Hematopoietic multipotent progenitor cell (in vitro differentiated cells): ENCODE measurements at places on chromosomes 7 and 10. TPM values are rescaled to one million over a fixed set of nuclear protein-coding genes. Genes with fewer than 3 reads are reported as not detected.

- no peak for DNase-seq
These were observed 54.6 kb downstream of the ATE1 start for GRCh38 chr10:121873236-121873635.

The TCAF1 gene
- total RNA-seq = 38.2 TPM

DNA sequence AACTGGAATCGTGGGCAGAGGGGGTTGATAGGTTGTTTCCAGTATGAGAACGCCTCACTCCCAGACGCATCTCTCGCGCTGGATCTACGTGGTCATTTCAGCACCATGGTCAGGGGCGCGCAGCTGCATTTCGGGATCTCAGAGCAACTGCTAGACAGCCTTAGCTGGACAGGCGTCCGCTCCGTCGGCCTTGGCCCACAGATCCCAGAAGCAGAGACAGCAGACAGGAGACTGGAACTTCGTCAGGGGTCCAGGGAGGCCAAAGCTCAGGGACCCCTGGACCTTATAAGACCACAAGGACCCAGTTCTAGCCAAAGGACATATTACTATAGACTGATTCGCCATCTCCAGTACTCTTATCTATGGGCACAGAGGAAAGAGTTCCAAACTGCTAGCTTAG, 5.3 kb downstream of the NEUROG3 start:
- peak; percentile 31 for DNase-seq

DNA sequence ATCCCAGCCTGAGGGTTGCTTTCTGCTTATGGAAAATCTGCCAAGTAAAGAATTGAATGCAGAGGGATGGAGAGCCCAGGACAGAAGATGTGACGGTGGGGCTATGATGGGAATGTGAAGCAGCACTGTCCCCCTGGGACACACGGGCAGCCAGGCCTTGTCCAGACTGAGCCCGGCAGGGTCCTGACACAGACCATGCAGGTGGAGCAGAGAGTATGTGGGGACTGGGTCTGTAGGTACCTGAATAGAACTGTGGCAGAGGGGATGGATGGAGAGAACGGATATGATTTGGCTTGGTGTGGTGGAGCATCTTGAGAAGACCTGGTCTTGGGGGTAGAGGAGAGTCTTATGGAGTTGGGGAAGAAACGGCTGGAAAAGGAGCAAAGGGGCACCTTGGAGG, 732 bp upstream of the LRRC18 start:
- DNase-seq = no peak

The ZNF679 gene
- not detected for total RNA-seq

GRCh38 chr7:16739863-16740622, 13.5 kb upstream of the TSPAN13 start:
- no peak for DNase-seq

DNA sequence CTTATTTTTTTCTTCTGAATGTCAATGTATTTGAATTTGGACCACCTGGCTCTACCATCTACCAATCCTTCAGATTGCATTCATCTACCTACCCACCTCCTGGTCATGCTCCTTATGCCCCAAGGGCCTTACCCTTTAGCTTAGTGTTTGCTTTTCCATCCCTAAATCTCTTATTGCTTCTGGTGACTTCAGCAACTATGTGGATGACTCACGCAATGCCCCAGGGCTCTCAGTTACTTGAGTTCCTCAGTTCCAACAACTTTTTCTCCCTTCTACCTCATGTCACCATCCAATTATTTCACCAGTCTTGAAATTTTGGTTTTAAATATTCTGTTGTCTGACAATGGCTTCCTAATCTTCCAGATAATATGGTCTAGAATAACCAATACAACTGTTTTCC, 118.9 kb downstream of the CFAP58 start:
- no peak for DNase-seq

DNA sequence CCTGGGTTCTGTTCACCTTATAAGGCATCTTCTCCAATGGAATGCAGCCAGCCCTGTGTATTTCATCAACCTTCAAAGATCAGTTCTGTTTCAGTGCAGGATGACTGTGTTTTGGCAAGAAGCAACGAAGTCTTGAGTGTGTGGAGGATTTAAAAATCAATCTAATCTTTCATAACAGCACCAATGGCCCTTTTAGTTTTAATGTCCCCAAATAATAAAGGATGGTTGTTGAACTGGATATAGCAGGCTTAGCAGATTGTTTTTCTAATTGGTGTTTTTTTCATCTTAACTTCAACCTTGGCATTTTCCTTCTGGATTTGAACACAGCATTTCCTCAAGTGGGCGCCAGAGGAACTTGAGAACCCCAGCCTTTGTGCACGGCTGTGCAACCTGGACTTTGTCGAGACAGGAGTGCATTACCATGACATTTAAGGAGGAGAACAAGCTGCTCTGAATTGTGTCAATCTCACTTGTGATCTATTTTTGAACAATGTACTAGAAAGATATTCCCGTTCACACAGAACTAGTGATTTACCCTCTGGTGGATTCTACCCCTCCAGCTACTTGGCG, 313.3 kb upstream of the AKR1E2 start:
- no peak for DNase-seq

GRCh38 chr7:131859147-131859821, 302.9 kb upstream of the PODXL start:
- DNase-seq = no peak

DNA sequence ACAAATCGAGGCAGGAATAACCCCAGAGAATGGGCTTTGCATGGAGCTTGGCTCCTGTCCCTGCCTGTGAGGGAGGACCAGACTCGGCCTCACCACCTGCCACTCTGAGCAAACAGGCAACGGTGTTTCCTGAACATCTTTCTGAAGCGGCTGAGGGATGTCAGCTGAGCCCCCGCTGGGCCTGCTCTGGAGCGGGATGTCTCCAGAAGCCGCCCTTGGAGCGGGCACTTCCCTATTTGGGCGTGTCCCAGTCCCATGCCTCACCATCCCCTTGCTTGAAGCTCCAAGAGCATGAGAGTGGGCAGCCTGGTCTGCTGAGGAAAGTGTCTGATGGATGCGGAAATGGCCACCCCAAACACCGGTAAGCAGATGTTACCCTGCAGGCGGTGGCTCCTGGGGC, 10.2 kb downstream of the ALKBH4 start:
- no peak for DNase-seq

DNA sequence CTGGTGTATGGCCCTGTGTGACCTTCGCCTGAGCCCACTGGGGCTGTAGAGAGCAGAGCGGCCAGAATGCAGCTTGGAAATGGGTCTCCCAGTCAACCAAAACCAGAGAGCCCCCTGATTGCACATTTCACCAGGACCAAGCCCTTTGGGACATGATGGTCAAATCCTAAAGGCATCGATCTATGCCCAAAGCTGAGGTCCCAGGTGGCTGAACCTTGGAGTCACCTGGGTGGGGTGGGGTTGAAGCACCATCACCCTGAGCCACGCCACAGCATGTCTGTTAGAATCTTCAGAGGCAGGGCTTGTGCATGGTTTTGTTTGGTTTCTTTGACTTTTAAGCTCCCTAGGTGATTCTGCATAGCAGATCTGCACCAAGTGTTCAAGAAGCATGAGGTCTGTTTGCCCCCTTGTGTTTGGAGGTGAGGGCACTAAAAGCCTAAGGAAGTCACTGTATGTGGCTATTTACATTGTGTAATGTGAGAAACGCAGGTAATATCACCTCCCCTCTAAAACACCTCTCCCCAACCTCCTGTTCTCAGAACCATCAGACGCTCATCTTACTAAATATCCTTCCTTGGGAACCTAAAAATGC, 9.6 kb downstream of the PKD1L1 start:
- DNase-seq = no peak

GRCh38 chr10:131998845-131999681, 17.3 kb upstream of the BNIP3 start:
- DNase-seq = no peak

DNA sequence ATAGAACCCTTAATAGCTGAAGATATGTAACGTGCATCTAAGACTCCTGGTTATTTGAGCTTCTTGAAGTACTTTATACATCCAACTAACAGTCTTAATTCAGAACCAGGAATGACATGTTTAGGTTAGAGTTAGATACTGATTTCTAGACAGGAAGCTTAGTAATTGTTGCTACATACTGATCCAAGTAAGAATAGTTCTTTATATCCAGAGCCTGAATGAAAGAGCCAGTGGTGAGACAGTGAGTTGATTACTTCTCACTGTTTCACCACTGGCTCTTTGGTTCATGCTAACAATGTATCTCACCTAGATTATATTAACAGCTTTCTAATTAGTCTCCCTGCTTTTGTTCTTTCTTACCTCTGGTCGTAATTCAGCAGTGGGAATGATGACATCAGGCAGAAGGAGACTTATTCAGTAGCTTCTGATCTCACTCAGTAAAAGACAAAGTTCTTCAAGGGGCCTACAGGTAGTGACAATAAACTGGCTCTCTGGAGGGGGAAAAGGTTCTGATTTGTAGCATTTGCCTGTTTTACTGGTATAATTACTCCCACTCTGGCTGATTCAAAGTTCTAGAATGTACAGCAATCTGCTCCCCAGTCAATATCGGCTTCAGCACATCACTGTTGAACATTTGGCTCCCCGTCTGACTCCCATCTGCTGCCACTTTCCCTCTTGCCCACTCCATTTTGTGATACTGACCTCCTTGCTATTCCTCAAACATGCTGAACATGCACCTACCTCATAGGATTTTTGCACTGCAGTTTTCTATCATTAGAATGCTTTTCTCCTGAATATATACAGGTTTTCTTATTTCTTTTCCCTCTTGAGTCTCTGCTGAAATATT, 29.1 kb downstream of the MCU start:
- no peak for DNase-seq

DNA sequence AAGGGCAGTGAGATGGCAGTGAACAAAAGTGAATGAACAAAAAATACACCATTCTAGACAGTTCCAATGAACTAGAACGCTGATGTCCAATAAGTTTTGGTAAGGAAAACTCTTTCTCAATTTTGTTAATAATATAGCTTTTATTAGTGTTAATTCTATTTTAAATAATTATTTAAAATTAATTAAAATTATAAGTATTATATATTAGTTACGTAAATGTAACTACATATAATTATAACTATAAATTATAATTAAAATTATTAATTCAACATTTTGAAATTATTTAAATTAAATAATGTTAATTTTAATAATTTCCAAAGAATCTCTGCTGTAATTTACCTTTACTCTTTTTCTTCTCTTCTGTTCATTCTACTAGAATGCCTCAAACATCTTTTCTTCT, 5.4 kb downstream of the SRI start:
- DNase-seq = no peak

The PNLIPRP2 gene
- total RNA-seq = not detected

GRCh38 chr10:132172091-132173066, 14.4 kb upstream of the DPYSL4 start:
- DNase-seq = no peak

The HABP2 gene
- 0.27 TPM for total RNA-seq

The TLX1 gene
- not detected for total RNA-seq

DNA sequence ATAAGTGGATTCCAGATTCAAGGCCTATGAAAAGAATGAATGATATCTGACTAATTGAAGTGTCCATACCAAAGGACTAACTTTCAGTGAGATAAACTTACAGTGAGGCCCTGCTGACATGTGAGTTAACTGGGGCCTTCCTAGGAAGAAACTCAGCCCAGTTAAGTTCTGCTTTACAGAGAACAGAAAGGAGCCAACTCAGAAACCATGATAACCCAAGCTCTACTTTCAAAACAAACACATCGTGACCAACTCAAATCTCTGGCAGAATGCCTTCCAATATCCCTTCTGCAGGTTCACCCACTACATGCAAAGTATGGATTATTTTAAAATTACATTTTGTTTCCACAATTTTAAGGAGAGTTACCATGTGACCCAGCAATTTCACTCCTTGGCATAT, 75.8 kb upstream of the MRLN start:
- no peak for DNase-seq

The MUC3A gene
- under 0.01 TPM for total RNA-seq

- no peak for DNase-seq
These were observed 175.2 kb upstream of the ASAH2 start for GRCh38 chr10:50426485-50426884.

DNA sequence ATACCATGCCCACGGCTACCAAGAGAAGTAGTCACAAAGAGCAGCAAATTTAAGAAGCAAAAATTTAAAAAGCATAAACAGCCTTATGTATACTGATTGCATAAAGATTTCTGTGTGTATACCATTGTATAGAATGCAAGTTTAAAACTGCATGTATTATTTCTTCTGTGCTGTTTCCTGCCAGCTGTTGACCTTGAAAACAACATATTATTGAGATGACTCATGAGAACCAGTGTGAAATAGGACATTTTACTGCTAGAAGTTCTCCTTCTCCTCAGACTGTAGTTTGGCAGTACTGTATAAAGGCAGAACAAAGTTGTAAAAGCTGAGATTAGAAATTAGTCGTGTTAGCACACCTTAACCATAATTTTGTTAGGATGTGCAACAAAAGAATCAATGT, 42.3 kb upstream of the SGCE start:
- DNase-seq = no peak

GRCh38 chr10:49299816-49300139, 808 bp downstream of the C10orf71 start:
- no peak for DNase-seq

DNA sequence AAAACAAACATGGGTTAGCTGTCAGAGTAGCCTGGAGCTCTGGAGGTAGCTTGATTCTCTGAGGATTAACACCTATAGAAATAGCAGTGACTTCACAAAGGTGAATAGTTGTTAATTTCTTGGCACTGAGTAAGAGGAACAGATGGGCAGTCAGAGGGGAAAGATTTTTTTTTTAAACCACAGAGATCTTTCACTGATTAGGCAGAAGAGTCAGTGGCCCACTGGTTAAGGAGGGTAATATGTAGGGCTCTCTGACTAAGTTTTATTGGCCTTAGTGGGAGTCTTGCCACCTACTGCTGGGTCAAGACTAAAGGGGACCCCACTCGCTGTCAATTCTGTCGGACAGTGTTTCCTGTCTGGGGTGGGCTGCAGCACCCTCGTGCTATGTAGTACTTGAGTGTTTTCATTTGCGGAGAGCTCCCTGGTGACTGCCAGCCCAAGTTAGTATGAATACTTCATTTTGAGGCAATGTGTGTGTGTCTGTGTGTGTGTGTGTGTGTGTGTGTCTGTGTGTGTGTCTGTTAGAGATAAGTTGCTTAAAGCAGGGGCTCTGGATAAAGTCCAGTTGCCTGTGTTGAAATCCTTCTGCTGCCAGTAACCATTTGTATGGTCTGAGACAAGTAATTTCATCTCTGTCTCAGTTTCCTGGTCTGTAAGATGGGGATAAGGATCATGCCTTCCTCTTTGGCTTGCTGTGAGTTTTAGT, 145.2 kb downstream of the ARID5B start:
- DNase-seq = peak; percentile 43
